ENCODE measurements at places on chromosomes 1 and 21.

GRCh38 chr1:3312898-3313575 lies 141.4 kb upstream of the ARHGEF16 start:
- DNase-seq = no peak

DNA sequence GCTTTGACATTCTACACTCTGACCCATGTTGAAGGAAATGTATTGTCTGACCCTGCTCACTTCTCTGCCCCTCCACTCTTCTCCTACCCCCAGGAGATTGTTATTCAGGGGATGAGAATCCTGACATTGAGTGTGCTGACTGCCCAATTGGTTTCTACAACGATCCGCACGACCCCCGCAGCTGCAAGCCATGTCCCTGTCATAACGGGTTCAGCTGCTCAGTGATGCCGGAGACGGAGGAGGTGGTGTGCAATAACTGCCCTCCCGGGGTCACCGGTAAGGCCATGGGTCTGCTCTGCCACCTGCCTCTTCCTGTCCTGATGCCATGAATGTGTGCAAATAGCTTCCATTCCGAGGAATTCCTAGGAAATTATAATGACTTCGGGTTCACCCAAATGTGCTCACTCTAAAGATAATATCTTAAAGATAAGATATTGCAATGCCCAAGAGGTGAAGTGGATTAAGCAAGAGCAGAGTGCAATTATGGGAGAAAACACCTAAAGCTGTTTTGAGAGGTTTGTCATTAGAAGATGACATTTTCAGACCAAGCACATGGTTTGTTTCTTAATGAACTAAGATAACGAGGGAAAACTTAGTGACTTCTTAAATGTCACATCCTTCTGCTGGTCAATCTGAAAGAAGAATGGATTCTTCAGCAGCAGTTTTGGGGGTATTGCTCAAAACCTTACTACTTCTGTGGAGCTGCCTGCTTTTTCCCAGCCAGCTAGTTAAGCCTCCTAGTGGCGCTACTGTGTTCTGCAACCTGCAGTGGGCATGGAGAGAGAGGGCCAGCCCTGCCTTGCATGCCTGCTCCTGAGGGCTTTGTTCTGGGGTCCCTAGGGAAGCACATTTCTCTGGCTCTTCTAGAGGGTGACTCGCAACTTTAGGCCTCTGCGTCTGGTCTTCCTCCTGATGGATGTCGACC lies 41.6 kb downstream of the LAMC2 start:
- DNase-seq = no peak

DNA sequence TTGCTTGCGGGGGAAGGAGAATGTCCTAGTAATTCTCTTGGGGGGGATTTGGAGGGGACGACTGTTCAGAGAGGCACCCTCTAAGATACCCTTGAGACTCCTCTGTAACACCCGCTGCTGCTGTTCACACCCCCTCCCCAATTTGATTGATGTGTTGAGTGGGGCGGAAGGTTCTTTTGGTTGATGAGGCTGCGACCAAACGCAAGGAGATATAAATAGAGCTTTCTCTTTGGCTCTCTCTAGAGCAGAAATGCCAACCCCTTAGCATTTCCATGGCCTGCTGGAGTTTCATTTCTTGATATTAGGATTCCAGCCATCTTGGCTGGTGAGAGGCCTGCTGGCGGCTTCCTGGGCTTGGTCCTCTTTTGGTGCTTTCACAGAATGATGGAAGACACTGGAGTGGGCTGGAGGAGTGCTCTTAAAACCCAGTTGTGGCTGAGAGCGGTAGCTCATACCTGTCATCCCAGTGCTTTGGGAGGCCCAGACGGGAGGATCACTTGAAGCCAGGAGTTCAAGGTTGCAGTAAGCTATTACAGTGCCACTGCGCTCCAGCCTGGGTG lies 2.0 kb downstream of the PIK3CD start:
- DNase-seq = no peak

DNA sequence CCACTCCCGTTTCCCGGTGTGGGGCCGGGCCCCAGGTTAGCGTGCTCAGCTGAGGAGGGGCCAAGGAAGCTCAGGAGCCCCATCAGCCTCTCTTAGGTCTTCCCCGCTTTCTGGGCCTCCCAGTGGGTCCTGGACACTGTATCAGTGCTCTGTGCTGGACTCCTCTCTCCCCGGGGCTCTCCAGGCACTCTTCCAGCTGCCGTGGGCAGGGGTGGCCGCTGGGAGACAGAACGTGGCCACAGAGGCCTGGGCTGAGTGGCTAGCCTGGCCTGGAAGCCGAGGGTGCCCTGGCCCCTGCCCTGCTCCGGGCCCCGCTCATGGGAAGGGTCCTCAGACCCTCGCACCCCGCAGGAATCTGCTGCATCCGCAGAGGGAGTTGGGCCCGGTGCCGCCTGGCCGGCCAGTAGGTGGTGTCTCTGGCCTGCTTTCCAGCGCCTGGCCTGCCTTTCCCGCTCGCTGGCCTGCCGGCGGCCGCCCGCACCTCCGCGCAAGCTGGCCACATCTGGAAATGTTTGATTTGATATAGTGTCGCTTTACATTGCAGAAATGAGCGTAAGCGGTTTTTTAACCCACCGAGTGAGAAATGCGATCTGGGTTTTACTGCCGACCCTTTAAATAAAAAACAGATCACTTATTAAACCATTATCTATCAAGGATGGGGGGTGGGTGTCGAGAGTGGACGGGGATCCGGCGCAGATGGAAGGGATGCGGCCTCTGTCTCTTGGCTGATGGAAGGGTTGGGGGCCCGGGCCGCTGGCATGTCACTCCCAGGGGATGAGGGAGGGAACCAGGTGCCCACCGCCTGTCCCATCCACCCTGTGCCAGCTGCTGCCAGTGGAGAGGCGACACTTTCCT lies 74.4 kb upstream of the TTC34 start:
- no peak for DNase-seq

DNA sequence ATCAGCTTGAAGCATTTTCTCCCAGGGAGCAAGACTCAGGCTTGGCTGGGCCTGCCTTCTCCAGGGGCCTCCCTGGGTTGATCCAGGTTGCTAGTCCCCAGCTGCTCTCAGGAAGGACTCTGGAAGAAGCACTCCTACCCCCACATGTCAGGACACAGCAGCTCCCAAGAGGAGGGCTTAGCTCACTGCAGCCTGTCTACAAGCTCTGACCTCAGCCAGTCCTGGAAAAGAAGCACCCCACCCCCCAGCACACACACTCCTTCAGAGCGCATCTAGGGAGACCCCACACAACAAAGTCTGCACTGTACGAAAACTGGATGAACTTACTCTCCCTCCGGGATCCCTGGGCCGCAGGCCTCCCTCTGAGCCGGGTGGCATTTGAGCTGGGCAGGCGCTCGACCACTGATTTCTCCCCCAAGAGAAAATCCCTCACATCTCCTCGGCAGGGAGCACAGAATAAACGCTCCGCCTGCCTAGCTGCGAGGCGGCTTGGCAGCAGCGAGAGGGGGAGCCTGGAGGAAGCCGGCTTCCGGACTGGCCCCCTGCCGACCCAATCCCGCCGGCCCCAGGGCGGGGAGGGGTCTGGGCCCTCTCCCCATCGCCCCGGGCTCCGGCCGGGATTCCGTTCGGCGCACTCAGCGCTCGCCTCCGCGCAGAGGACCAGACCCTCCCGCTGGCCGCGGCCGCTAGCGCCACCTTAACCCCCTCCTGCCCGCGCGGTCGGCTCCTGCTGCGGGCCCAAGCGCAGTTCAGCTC lies at the start of gene KCNA2:
KCNA2 (minus strand) TSS at position 458 of the 756 bp plus-strand sequence. CDS start 1,576 bp downstream, outside the sequence.
- no peak for DNase-seq

DNA sequence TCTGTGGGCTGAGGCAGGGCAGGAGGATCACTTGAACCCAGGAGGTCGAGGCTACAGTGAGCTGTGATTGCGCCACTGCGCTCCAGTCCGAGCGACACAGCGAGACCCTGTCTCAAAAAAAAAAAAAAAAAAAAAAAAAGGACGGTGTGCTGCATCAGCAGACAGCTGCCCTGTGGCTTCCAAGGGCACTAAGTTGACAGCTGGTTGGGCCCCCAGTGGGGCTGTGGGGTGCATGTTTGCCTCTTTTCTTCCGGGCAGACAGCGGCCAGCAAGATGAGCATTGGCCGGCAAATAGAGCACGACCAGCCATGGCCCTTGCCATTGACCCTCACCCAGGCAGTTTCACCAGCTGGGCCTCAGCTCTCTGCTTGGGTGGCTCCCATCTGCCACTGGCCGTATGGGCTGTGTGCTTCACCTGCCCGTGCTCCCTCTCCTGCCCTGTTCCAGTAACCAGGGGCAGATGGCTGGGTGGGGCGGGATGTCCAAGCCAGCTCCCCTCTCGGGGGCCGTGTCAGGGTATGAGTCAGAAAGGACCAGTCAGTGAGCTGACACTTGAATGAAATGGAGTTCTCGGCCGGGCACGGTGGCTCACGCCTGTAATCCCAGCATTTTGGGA lies 12.3 kb upstream of the SLC25A34 start:
- no peak for DNase-seq

- DNase-seq = no peak
Observed at GRCh38 chr1:228830954-228831481, 95.7 kb downstream of the RHOU start.

- no peak for DNase-seq
Observed at GRCh38 chr1:21278208-21278859, 11.9 kb downstream of the ECE1 start.

DNA sequence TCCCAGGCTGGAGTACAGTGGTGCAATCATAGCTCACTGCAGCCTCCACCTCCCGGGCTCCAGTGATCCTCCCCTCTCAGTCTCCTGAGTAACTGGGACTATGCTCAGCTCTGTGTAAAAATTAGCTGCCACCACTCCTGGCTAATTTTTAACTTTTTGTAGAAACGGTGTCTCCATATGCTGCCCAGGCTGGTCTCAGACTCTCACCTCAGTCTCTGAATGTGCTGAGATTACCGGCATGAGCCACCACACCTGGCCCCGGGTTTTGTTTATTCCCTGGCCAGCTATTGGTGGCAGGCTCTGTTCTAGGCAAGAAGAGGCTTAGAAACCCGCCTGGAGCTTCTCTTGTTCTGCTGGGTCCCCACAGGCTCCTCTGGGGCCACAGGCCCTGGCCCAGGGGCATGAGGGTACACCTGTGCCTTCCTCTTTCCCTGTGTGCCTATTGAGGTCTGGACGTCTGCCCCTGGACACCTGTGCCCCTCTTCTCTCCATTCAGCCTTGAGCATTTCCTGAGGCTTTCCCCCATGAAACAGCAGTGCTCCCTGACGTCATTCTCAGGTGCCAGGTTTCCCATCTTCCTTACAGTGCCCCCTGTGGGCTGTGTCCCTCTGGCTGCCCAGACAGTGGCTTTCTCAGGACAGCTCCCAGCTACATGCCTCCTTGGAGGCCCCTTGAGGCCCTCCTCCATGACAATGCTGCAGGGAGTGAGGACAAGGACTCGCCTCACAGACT lies 57.5 kb downstream of the PCP4 start:
- no peak for DNase-seq

- no peak for DNase-seq
Observed at GRCh38 chr1:116827607-116828105, 73.4 kb downstream of the CD2 start.

DNA sequence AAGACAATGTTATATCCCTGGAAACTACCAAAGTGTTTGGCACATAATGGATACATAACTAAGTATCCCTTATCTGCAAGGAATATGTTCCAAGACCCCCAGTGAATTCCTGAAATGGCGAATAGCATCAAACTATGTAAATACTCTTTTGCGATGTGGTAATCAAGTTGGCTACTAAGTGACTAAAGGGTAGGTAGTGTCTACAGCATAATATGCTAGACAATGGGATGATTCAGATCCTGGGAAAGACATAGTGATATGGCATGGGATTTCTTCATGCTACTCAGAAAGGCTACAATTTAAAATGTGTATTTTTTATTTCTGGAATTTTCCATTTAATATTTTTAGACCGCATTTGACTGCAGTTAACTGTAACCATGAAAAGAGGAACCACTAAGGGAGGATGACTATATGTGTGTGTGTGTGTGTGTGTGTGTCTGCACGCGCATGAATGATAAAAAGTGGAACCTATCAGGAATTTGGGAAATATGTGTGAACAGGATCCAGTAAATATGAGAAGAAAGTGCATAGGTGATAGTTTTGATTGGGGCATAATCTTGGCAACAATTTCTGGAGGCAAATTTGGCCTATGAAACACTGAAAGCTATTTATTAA lies 1899.9 kb downstream of the NCAM2 start:
- no peak for DNase-seq

DNA sequence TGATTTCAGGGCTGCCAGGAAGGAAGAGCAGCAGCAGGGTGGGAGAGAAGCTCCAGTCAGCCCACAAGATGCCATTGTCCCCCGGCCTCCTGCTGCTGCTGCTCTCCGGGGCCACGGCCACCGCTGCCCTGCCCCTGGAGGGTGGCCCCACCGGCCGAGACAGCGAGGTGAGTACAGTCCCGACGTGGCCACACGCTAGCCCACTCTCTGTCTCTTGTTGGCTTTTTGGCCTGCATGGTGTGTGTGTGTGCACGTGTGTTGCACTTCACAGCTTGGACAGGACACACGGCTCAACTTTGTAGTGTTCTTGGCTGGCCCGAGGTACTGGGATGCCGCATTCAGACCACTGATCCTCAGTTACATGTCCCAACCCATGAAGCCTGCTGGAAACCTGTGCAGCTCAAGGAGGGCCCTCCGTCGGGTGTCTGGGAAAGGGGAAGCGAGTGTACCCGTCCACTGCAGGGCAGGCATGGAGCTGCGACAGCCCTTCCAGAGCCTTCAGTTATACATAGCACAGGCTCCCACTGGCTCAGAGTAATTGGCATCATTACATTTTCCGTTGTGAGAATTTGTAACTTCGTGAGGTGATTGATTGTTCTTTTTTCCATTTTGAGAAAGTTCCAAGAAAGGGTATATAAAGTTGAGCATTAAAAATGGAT lies 454 bp downstream of the CORT start:
- DNase-seq = no peak

- no peak for DNase-seq
Observed at GRCh38 chr1:54861070-54861761, 25.8 kb downstream of the DHCR24 start.

DNA sequence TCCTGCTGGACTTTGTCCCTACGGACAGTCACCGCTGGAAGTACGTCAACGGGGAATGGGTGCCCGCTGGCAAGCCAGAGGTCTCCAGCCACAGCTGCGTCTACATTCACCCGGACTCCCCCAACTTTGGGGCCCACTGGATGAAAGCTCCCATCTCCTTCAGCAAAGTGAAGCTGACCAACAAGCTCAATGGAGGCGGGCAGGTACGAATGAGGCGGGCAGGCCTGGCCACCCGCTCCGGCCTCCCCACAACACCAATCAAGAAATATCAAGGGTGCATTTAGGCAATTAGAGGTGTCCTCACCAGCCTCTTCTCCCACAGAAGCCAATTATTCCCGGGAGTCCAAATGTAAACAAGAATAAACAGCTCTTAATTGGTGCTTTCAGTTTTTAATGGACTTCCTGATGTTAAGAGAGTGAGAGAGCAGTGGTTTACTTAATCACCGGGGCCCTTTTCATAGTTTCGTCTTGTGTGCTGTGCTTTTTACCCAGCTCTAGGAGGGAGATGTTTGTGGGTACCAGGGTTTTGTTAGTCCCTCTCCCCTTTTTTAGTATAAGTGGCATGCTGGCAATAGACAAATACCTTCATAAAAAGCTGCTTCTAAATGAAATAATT lies 10.7 kb downstream of the TBX19 start:
- DNase-seq = no peak

DNA sequence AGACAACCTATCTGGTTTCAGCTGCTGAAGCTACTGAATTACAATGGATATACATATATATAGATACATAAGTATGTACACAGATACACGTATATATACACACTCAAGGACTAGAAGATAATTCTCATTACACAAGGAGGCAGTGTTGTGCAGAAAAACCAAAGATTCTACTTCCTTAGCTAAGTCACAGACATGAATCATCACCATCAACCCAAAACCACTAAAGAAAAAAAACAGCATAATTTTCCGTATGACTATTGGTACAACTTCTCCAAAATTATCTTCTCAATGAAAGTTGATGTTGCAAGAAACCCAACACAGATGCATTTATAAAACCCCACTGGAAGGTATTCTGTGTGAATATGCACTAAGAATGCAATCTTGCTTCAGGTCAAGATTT lies 36.8 kb upstream of the RPF1 start:
- DNase-seq = no peak

Data from activated gamma-delta T cell (primary cell).